Muscle of arm (tissue), 14 donors: ENCODE measurements at places on chromosomes 6 and 20. TPM values are rescaled to one million over a fixed set of nuclear protein-coding genes. Genes with fewer than 3 reads are reported as not detected.

GRCh38 chr6:66264376-66264775 is 557.4 kb upstream of the EYS start:
- no peak for DNase-seq

- DNase-seq = no peak
Measured at GRCh38 chr6:63819831-63820230, 184.2 kb downstream of the PHF3 start.

DNA sequence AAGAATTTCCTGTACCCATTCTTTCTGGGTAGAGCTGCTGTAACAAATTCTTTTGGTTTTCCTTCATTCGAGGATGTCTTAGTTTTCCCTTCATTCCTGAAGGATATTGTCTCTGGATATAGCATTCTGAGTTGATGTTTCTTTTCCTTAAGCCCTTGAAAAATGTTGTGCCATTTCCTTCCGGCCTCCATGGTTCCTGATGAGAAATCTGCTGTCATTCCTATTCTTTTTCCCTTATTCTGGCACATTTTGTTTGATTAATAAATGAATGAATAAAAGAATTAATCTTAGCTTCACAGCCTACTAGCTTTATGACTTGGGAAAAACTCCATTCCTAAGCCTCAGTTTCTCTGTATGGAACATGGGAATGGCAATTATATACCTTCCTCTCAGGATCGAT is 173.1 kb downstream of the EYA2 start:
- DNase-seq = no peak

DNA sequence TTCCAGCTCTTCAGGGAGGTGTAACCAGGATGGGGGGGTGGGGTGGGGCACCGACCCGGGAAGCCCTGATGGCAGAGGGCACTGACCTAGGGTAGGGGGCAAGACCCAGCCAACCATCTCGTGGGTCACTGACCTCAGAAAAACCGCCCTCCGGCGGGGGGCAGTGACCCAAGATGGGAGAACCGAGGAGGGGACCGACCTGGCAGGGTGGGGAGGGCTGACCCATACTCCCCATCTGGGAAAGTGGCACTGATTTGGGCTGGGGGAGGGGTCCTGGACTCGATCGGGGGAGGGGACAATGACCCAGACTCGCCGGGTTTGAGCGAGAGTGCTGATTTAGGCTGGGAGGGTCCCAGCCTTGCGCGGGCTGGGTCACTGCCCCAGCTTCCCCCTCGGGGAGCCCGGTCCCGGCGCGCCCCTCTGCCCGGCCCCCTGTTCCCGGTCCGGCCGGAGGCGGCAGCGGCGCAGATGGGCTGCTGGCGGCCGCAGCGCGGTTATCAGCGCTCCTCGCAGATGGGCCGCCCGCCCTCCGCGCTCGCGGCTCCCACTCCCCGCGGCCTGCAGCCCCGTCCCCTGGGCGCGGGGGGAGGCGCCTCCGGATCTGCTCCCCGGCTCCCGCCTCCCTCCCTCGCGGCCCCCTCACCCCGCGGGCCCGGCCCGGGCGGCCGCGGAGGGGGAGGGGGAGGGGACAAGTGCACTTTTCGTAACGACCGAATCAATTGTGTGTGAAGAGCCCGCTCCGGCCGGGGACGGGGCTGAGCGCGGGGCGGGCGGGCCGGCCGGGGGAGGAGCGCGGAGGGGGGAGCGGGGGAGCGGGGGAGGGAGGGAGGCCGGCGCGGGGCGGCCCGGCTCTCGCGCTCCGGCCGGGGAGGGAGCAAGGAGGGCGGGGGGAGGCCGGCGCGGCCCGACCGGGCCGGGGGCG is 2.2 kb downstream of the NOL4L start:
- no peak for DNase-seq

DNA sequence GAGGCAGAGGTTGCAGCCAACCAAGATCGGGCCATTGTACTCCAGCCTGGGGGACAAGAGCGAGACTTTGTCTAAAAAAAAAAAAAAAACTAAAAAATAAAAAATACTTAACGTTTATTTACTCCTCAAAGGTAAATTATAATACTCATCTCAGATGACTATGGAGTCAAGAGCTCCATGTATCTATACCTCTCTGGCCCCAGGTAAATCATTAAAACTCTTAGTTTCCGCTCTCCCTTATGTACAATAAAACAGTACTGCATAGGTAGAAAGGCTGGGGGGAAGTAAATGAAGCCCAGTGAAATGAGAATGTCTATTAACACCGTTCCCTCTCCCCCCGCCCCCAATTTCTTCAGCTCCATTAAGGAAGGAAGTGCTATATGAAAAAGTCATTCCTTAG is 1.2 kb downstream of the SRSF12 start:
- DNase-seq = no peak

GRCh38 chr6:79146421-79146820 is 68.4 kb upstream of the PHIP start:
- no peak for DNase-seq

DNA sequence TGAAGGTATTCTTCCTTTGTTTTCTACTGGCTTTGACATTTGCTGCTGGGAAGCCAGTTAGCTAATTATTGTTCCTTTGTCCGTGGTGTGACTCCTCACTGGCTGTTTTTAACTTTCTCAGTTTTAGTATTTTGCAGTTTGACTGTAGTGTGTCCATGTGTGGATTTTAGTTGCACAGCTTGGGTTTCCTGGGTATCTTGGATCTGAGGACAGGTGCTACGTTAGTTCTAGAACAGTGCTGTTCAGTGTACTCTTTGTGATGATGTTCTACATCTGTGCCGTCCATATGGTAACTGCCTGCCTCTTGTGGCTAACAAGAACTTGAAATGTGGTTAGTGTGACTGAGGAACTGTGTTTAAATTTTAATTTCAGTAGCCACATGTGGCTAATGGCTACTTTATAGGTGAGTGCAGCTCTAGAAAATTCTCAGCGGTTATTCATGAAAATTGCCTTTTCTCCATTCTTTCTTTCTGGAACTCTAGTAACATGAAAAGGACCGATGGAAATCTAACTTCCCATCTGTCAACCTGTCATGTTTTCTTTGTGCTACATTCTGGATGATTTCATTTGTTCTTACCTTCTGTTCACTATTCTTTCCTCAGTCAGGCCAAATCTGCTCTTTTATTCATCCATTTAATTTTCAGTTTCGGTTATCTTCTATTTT is 7.4 kb downstream of the SNX9 start:
- DNase-seq = no peak

DNA sequence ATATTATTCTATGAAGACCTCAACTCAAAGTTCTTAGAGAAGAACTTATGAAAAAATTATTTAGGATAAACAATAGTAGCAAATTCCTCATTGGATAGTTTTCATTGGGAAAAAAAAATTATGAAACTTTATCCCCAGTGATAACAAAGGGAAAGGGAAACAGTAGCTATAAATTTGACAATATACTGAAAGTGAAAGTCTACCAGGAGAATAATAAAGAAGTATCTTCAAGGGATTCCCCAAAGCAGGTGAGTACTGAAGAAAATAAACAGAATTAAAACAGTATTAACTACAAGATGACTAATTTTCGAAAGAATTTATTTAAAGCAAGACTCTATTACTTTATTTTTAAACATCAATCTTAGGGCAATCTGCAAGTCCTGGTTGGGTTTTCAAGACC is 56.4 kb downstream of the REPS1 start:
- DNase-seq = no peak

GRCh38 chr20:58522666-58523065 is 7.5 kb upstream of the APCDD1L start:
- DNase-seq = no peak

DNA sequence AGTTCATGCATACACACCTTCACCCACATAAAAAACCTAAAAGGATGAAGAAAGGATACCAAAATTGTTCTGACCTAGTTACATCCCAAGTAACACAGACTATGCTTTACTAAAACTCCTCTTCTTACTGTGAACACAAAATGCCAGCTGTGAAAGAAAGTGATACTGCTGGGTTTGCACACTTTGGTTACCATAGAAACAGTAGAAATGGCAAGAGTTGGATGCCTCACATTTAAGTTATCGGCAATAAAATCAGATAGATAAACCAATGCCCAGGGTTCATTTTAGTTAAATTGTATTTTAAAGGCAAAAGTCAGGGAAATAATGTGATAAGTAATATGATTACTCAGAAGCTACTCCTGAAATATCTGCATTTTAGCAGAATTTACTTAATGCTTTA is 161.9 kb downstream of the CDK19 start:
- no peak for DNase-seq

- no peak for DNase-seq
Measured at GRCh38 chr20:43653966-43654365, 12.9 kb upstream of the MYBL2 start.

- DNase-seq = no peak
Measured at GRCh38 chr6:34284563-34285447, 36.0 kb upstream of the SMIM29 start.

DNA sequence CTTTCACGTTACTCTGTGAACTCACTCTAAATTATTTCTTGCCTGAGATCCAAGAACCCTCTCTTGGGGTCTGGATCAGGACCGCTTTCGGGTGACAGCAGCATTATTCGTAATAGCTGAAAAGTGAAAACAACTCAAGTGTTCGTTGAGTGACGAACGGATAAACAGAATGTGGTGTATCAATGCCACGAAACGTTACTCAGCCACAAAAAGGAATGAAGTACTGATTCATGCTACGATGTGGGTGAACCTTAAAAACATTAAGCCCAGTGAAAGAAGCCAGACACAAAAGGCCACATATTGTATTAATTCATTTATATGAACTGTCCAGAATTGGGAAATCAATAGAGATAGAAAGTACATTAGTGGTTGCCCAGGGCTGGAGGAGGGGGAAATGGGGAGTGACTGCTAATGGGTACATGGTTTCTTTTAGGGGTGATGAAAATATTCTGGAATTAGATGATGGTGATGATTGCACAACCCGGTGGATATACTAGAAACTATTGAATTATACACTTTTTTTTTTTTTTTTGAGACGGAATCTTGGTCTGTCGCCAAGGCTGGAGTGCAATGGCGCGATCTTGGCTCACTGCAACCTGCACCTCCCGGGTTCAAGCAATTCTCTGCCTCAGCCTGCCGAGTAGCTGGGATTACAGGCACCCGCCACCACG is 8.4 kb downstream of the PTGIS start:
- DNase-seq = no peak

DNA sequence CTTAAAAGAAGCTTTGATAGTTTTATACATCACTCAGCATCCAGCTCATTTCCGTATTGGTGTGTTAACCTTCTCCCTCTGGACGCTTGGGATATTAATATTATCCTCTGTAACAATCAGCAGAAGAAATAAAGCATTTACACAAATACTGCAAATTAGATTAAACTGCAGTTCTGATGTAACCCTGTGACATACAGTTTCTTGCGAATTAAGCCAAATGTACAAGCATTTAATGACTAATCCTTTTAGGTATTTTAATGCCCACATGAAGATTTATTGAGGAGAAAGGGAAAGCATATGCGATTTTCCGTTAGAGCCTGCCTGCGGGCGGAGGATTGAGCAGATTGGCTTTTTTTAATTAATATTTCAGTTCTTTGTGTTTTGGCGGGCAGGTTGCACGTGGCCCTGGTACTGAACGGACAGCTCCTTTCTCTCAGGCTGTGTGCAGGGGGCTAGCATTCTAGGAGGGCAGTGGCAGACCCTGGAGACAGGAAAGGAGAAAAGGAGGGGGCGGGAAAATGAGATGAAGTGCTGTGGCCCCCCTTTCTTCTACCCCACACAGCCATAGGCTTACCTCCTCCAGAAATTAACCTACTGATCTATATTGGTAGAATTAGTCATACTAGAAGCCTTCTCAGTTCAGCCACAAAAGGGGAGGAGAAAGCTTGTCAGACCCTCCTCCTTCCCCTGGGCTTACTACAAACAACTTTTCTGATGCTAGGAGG is 14.1 kb upstream of the TFAP2D start:
- DNase-seq = peak; percentile 1

Gene CST5
- not detected for polyA plus RNA-seq

Gene PIGT
- 67.7 TPM for polyA plus RNA-seq

Gene NEU1
- polyA plus RNA-seq = 14.6 TPM
